ENCODE measurements at places on chromosomes 2 and 18.

DNA sequence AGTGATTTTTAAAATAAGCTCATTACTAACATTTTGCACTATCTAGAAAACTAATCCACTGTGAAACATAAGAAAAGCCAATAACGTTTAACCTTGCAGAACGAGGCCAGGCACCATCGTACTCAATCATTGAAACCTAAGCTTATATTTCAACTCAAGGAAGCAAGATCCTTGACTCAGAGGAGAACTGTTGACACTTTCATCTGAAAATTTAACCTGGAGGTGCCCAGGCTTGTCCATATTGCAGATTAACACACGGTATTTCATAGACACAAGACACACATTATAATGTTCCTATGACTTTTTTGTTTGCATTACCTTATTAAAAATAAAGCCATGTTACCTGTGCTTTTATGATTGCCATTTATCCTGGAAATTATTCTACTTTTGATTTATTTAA is 89.6 kb downstream of the ZNF385B start:
- DNase-seq, result no peak

- no peak for DNase-seq
Measured at GRCh38 chr2:172092716-172093415, 7.6 kb downstream of the DLX1 start.

DNA sequence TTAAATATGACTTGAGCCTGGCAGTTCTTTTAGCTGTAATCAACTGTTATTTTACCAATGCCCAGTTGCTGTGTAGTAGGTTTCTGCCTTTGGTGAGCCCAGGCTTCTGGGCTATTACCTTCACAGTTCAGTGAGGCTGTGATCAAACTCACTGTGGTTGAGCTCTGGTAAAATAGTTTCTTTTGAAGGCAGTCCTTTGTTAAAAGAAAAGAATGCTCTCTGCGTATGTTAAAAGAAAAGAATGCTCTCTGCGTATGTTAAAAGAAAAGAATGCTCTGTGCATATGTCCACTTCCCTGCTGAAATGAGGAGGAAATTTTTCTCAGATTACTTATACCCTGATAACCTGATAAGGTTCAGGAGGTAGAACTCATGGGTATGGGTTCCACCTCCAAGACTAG is 244.3 kb downstream of the RNF144A start:
- no peak for DNase-seq

DNA sequence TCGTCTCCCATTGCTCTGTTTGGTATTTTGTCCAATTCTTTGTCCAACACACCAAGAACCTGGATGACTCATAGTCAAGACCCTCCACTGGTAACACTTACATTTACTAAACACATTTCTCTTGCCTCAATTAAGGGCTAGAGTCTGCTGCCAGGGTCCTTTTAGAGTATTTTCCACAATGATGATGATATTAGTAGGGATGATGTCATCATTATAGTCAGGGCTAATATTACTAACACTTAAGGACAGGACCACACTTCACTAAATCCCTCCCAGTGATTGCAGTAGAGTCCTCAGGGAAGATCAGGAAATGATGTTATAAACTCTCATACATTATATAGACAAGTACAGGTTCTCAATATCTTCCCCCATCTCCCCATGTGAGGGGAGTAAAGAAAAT is 13.6 kb upstream of the SS18 start:
- no peak for DNase-seq

GRCh38 chr2:138060301-138060635 is 96.0 kb downstream of the HNMT start:
- DNase-seq, result no peak

- DNase-seq, result no peak
Measured at GRCh38 chr2:156156580-156156979, 175.9 kb downstream of the NR4A2 start.

DNA sequence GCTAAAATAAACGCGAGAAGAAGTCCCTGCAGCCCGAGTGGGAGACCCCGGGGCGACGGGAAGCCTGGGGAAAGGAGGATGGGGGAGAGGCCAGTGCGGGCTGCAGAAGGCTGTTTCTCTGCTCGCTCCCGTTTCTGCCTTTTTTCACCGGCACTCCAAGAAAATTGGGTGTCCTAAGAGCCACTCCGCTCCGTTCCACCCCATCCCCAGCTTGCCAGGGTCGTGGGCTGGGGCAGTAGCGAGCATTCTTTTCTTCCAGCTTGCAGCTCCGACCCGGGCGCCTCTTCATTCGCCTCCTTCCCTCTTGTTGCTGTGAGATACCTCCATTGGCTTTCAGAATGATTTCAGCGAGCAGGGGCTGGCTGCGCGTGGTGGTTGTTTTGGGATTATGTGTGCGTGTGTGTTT is 1.1 kb downstream of the HOXD3 start:
- no peak for DNase-seq

DNA sequence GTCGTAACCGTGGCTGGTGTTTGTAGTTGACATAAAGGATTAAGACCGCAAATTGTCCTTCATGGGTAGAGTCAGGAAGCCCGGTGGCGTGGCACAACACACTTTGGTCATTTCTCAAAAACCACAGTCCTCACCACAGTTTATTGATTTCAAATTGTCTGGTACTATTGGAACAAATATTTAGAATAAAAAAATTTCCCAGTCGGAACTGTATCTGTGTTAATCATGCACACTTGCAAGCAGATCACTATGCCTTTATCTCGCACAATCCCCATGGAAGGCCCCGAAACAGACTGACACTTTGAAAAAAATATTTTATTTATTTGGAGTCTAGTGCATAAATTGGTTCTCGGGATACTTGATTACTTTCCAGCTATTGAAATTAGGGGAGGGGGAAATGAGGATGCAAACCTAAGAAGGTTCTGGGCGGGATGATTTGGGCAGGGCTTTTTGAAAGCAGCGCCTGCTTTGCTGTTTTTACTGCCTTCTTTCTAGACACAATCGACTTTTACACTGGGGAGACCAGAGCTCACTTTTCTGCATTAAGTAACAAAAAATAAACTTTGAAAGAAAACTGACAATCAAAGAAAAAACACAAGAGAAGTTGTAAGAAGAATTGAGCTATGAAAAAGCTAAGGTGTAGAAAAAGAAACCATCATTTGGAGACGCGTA is 15.4 kb upstream of the HOXD1 start:
- no peak for DNase-seq

Measured in activated CD8-positive, alpha-beta memory T cell treated with anti-CD3 and anti-CD28 coated beads for 24 hours (primary cell).